ENCODE measurements at places on chromosomes 2 and 18. TPM values are rescaled to one million over a fixed set of nuclear protein-coding genes. Genes with fewer than 3 reads are reported as not detected.

DNA sequence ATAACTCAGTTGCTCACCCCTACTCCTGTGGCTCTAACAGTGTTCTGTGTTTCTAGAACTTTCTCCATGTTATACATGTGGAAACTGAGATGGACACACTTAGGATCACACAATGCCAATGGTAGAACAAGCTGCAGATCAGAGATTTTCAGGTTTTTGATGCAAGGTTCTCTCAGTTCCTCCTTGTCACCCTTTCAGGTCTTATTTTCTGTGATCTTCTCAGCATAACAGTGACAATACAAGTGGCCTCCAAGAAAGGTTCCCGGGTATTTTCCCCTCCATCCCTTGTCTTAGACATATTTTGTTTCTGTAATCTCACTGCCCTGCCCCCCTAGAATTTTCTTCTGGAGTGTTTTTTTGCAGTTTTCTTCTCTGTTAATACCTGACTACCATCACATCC, 6.2 kb upstream of the MGAT5 start:
- no peak for DNase-seq
- no peaks in the 10 kb centered on the region for H3K36me3 ChIP-seq
- H3K27me3 ChIP-seq, result no peaks in the 10 kb centered on the region
- no peak overlapping the region for H3K4me3 ChIP-seq
- no peak overlapping the region for H3K27ac ChIP-seq

DNA sequence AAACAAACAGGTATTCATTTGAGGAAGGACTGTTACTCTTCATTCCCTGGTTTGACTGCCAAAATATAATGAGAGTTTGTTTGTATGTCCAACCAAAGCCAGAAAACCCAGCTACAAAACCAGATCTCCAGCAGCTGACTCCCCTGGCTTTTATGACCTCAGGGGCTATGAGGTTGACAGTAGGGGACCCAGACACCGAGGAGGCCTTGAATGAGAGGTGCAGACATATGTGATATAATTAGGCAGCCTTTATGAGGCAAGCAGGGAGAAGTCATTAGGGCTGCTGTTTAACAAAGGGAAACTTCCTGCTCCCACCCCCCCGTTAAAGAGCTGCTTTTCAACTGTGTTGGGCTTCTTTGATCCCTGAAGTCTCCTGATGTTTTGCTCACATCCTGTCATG, 236.7 kb downstream of the SLC4A3 start:
- H3K4me3 ChIP-seq, result no peak overlapping the region
- H3K4me1 ChIP-seq, result no peaks in the 10 kb centered on the region
- H3K36me3 ChIP-seq, result no peaks in the 10 kb centered on the region
- H3K27me3 ChIP-seq, result no peaks in the 10 kb centered on the region
- DNase-seq, result no peak

GRCh38 chr2:207606829-207607228, 18.4 kb downstream of the METTL21A start:
- H3K27me3 ChIP-seq, result no peaks in the 10 kb centered on the region
- DNase-seq, result no peak
- H3K27ac ChIP-seq, result no peak overlapping the region
- H3K4me3 ChIP-seq, result no peak overlapping the region
- peaks cover 6% of the 10 kb centered on the region for H3K36me3 ChIP-seq
- no peaks in the 10 kb centered on the region for H3K4me1 ChIP-seq

The CMPK2 gene
- total RNA-seq, result 0.28 TPM

DNA sequence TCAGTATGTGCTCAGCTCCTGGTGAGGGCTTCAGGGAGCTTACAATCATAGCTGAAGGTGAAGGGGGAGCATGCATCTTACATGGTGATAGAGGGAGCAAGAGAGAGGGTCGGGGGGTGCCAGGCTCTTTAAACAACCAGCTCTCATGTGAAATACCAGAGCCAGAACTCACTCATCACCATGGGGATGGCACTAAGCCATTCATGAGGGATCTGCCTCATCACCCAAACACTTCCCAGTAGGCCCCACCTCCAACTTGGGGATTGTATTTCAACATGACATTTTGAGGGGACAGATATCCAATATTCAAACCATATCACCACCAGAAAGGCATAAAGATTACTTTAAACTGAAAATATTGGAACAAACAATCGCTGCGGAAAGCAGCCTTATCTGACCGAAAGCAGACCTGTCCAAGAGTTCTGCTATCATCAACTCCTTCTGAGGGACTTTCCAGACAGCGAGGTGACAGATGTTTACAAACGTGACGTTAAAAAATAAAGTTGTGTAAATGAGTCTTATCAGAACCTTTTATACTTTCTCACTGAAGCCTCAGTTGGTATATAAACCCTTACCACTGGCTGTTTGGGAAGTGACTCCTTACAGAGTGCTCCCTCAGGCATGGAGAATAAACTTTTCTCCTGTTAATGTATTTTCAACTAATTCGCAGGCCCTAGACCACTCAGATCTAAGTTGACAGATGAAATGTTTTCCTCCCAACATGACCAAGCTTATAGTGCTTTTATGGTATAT, 35.5 kb upstream of the PTH2R start:
- peak; percentile 27 for DNase-seq
- peaks cover 2% of the 10 kb centered on the region for H3K27me3 ChIP-seq
- H3K36me3 ChIP-seq, result no peaks in the 10 kb centered on the region

The OTOS gene
- total RNA-seq, result not detected

The SLC35G4 gene
- total RNA-seq, result not detected

DNA sequence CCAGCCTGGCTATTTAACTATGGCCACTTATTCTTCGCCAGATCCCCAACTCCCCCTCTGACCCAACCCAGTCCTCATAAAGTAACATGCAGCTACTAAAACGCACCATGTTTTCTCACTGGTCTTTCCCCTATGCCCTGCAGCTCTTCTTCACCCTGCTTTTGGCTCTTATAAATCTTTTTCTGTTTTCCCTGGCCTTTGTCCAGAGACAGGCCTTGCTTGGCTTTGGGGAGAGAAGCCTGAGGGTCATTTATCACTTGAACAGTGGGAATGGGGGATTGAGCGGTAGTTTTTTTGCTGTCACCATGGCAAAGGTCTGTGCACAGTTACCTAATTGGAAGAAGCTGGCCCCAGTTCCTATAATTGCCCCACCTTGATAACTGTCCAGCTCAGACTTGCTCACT, 202.9 kb upstream of the NT5C1B start:
- no peaks in the 10 kb centered on the region for H3K27me3 ChIP-seq
- H3K4me1 ChIP-seq, result peaks cover 11% of the 10 kb centered on the region
- H3K4me3 ChIP-seq, result no peak overlapping the region
- H3K27ac ChIP-seq, result no peak overlapping the region
- no peak for DNase-seq
- no peaks in the 10 kb centered on the region for H3K36me3 ChIP-seq

GRCh38 chr2:161952783-161953191, 121.2 kb downstream of the DPP4 start:
- peaks cover 6% of the 10 kb centered on the region for H3K27me3 ChIP-seq
- H3K4me1 ChIP-seq, result no peaks in the 10 kb centered on the region
- no peak for DNase-seq
- H3K36me3 ChIP-seq, result no peaks in the 10 kb centered on the region
- no peak overlapping the region for H3K4me3 ChIP-seq
- no peak overlapping the region for H3K27ac ChIP-seq

- H3K27me3 ChIP-seq, result peaks cover 15% of the 10 kb centered on the region
- DNase-seq, result no peak
- no peak overlapping the region for H3K4me3 ChIP-seq
- no peaks in the 10 kb centered on the region for H3K4me1 ChIP-seq
- H3K36me3 ChIP-seq, result no peaks in the 10 kb centered on the region
Measured at GRCh38 chr18:361100-361732, 93.4 kb upstream of the THOC1 start.

The TMEM169 gene
- 0.83 TPM for total RNA-seq

DNA sequence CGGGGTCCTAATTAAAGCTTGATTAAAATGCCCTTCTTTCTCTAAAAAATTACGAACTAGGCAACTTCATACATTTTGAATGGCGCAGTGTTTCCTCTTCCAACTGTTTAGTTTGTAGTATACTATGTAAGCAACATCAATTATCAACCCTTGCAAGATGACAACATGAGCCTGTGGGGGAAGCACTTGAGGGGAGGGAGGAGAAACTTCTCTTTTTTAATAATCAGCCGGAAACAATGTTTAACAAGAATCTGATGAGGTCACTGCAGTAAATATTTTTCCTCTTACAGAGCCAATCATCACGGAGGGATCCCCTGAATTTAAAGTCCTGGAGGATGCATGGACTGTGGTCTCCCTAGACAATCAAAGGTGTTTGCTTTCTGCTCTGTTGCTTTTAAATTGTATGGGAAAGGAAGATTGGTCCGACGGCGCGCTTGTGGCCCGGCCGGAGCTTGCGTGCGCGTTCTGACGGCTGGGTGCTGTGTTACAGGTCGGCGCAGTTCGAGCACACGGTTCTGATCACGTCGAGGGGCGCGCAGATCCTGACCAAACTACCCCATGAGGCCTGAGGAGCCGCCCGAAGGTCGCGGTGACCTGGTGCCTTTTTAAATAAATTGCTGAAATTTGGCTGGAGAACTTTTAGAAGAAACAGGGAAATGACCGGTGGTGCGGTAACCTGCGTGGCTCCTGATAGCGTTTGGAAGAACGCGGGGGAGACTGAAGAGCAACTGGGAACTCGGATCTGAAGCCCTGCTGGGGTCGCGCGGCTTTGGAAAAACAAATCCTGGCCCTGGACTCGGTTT, 5.3 kb upstream of the DLX1 start:
- DNase-seq, result peak; percentile 22
- peaks cover 44% of the 10 kb centered on the region for H3K27me3 ChIP-seq
- H3K4me1 ChIP-seq, result no peaks in the 10 kb centered on the region
- H3K36me3 ChIP-seq, result no peaks in the 10 kb centered on the region
- no peak overlapping the region for H3K4me3 ChIP-seq
- H3K27ac ChIP-seq, result no peak overlapping the region

- H3K27ac ChIP-seq, result no peak overlapping the region
- peaks cover 15% of the 10 kb centered on the region for H3K27me3 ChIP-seq
- no peaks in the 10 kb centered on the region for H3K4me1 ChIP-seq
- H3K36me3 ChIP-seq, result no peaks in the 10 kb centered on the region
- DNase-seq, result no peak
Measured at GRCh38 chr2:224309176-224309575, 92.7 kb downstream of the FAM124B start.

GRCh38 chr18:39453882-39454281, 1888.3 kb upstream of the CELF4 start:
- H3K4me1 ChIP-seq, result peaks cover 4% of the 10 kb centered on the region
- no peaks in the 10 kb centered on the region for H3K36me3 ChIP-seq
- peak; percentile 65 for DNase-seq

The RUFY4 gene
- total RNA-seq, result not detected

GRCh38 chr2:120150040-120150482, 73.1 kb downstream of the TMEM185B start:
- DNase-seq, result peak; percentile 3
- H3K27me3 ChIP-seq, result no peaks in the 10 kb centered on the region
- no peak overlapping the region for H3K27ac ChIP-seq
- H3K4me1 ChIP-seq, result no peaks in the 10 kb centered on the region
- no peaks in the 10 kb centered on the region for H3K36me3 ChIP-seq

DNA sequence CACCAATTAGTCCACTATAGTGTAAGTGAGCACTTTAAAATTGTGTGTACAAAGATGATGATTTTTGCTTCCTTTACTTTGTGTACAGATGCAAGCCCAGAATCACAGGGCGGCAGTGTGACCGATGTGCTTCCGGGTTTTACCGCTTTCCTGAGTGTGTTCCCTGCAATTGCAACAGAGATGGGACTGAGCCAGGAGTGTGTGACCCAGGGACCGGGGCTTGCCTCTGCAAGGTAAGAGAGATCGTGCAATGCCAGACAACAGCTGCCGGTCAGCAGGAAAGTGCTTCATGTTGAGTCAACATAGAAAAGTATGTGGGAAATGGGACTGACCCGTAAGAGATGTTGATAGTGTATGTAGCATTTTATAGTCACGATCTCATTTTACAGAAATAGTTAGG, 156.8 kb upstream of the TTC39C start:
- H3K4me1 ChIP-seq, result peaks cover 20% of the 10 kb centered on the region
- no peak overlapping the region for H3K4me3 ChIP-seq
- no peak overlapping the region for H3K27ac ChIP-seq
- H3K36me3 ChIP-seq, result no peaks in the 10 kb centered on the region
- no peaks in the 10 kb centered on the region for H3K27me3 ChIP-seq

The RAX gene
- not detected for total RNA-seq

DNA sequence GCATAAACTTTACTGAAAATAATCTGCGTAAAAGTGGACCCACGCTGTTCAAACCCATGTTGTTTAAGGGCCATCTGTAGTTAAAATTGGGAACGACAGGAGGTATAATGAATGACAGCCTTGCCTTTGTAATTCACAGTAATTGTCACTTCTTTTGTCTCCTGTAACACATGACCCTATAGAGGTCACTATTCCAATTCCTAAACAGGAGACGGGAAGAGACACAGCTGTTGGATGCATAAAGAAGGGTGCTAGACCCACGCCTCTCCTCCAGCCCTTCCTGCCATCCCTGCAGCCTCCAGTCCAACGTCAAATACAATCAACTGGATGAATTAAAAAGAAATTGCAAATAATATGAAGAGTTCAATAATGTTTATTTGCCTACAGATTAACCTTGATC, 63.1 kb upstream of the NFATC1 start:
- no peak for DNase-seq
- H3K27me3 ChIP-seq, result no peaks in the 10 kb centered on the region
- no peaks in the 10 kb centered on the region for H3K4me1 ChIP-seq
- no peak overlapping the region for H3K4me3 ChIP-seq

The CRYBA2 gene
- total RNA-seq, result not detected

GRCh38 chr2:18940184-18940583, 350.8 kb upstream of the NT5C1B start:
- no peaks in the 10 kb centered on the region for H3K36me3 ChIP-seq
- H3K4me3 ChIP-seq, result no peak overlapping the region
- DNase-seq, result no peak
- no peak overlapping the region for H3K27ac ChIP-seq
- H3K4me1 ChIP-seq, result no peaks in the 10 kb centered on the region
- no peaks in the 10 kb centered on the region for H3K27me3 ChIP-seq

- no peaks in the 10 kb centered on the region for H3K36me3 ChIP-seq
- H3K4me1 ChIP-seq, result peaks cover 3% of the 10 kb centered on the region
- DNase-seq, result peak; percentile 51
- H3K27ac ChIP-seq, result no peak overlapping the region
- no peak overlapping the region for H3K4me3 ChIP-seq
Measured at GRCh38 chr2:112798979-112799975, 15.0 kb upstream of the IL1A start.

GRCh38 chr2:15042801-15043217, 410.3 kb downstream of the LRATD1 start:
- H3K27me3 ChIP-seq, result no peaks in the 10 kb centered on the region
- peak; percentile 98 for DNase-seq
- H3K4me3 ChIP-seq, result no peak overlapping the region
- peaks cover 16% of the 10 kb centered on the region for H3K4me1 ChIP-seq
- H3K27ac ChIP-seq, result peak overlapping the region; percentile 99

The CXCR1 gene
- total RNA-seq, result not detected
